C1 segment of cervical spinal cord (tissue), 14 donors: ENCODE measurements at places on chromosomes 5 and 9.

- no peak for DNase-seq
Measured at GRCh38 chr5:33337637-33337992, 103.2 kb upstream of the TARS1 start.

GRCh38 chr5:38796742-38797108 is 49.1 kb upstream of the OSMR start:
- DNase-seq: no peak

- DNase-seq: no peak
Measured at GRCh38 chr5:33721491-33722200, 170.1 kb downstream of the ADAMTS12 start.

GRCh38 chr9:27880635-27881034 is 307.4 kb upstream of the C9orf72 start:
- no peak for DNase-seq

- DNase-seq: no peak
Measured at GRCh38 chr9:108708448-108708847, 147.3 kb downstream of the ACTL7B start.

- DNase-seq: no peak
Measured at GRCh38 chr9:116238776-116239340, 85.3 kb downstream of the PAPPA start.

DNA sequence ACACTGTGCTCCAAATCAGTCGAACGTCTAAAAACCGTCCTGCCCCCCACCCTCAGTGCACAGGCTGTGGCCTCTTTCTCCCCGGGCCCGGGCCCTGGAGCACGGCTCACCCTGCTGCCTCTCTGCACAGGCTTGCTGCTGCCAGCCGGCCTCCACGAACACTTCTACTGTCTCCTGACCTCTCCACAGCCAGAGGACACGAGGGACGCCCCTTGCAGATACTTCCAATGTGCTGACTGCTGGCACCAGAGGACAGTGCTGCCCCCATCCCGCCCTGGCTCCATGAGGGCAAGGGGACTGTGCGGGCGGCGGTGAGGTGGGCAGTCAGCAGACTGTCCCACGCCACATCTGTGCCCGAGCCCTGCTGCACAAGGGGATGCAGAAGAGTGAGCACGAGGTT is 174.8 kb downstream of the COL23A1 start:
- DNase-seq: no peak

DNA sequence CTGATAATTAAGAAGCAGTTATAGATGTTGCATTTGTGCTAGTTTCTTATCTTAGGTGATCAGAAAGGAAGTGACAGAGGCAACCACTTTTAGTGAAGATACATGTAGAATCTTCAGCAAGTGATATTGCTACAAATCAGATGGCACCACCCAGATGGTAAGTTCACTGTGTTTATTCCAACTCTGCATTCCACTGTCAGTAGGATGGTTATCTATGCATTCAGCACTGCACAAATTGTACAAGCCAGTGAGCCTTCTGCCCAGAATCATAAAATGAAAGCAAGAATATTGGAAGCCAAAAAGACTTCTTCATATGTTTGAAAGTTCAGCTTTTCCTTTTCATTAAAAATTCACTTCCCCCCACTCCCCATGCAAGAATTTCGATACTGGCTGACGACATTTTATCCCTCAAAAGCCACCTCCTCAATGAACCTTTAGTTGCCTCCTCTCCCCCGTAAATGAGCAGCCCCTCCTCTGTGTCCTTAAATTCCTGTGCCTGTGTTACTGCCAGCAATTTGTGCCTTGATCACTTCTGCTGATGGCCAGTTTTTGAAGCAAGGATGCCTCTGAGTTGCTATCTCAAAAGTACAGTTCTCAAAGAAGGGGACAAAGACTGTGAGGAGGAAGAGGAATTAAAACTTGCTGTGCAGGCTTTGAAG is 91.6 kb downstream of the ZSWIM6 start:
- DNase-seq: no peak

DNA sequence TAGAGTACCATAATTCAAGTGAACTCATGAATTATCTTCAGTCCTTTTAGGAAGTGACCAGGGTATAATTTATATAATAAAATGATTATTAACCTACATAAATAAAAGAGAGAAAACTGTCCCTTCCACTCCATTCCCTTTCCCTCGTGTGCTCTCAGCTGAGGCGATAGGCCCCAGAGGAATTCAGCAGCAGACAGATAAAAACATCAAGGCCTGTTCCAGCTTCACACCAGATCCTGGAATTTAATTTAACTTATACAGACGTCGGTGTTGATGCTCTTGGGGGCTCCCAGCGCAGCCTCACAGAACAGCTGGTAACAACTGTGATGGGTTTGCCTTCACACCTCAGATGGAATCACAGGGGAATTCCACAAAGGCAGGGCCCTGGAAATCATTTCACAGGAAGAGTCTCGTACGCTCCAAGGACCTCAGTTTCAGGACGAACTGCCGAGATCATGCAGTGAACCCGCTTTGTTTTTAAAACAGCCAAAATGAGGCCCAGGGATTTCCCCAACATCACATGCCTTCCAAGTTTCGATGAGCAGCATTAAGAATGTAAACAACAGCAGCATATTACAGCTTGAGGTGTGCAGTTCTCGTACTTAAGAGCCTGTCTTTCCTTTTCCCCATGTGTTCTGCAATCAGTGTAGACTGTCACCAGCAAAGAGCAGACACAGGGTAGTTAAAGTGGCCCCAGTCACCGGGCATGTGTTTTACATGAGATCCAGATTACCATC is 73.6 kb upstream of the ALDH1B1 start:
- no peak for DNase-seq

- DNase-seq: no peak
Measured at GRCh38 chr5:173794901-173795416, 93.2 kb upstream of the CPEB4 start.

DNA sequence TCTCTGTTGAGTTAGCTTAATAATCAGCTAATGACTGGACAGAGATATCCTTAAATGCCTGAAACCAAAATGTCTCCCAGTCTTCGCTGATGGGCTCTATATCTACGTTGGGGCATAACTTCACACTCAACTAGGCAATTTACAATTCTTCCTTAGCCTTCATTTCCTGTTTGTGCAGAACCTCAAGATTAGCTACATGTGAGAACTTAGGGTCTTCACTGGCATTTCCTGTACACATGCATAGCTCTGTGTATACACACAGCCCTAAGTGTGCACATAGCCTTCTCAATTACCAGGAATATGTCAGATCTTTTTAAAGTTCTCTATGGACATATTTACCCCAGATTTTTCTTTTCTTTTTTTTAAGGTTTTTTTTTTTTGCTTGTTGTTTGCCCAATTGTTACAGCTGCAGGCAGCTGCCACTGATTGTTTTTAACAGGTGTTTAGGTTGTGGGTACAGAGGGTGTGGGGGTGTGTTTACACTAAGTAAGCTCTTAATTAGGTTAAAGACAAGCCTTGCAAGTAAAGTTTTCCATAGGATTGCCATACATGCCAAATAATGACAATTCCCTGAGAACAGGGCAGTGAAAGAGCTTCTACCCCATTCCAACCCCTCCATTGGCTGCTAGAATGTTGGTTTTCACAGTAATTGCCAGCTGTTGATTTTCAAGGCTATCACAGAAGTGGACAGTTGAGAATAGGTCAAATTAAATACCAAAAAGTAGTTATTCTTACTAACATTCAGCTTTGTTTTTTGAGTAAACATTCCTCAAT is 441.0 kb downstream of the TLE4 start:
- DNase-seq: no peak

DNA sequence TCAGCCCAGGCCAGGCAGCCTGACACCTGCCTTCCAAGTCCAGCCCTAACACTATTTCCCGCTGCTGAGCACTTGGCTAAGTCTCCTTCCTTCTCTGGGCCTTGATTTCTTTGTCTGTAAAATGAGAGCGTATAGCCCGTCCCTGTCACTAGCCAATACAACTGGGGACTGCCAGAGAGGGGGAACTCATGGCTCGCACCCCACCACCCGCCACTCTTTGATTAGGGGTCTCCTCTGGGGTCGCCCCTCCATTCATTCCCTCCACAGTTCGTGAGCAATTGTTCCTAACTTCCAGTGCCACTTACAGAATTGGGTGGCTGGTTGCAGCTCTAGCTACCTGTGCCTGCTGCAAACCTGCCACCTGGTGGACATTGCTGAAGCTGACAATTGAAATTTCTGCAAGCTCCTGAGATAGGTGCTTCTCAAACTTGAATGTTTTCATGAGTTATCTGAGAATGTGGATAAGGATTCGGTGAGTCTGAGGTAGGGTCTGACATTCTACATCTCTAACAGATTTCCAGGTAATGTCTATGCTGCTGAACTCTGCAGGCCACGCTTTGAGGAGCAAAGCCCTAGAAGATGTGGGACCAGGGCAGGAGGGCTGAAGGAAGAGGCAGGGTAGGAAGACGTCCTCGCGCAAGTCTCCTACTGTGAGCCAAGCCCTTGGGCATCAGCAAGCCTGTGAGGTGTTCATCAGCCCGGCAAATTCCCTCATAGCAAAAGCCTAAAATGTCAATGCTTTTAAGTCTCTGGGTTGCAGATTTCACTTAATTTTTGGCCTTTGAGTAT is 13.3 kb upstream of the RECK start:
- DNase-seq: no peak

- DNase-seq: no peak
Measured at GRCh38 chr9:123978981-123979380, 32.6 kb upstream of the LHX2 start.
